CD4-positive, alpha-beta T cell treated with Interferon alpha-2 for 1 hour (primary cell): ENCODE measurements at places on chromosomes 5 and 9.

- no peak for DNase-seq
These were observed 100.4 kb upstream of the ZNF618 start for GRCh38 chr9:113775749-113776148.

- DNase-seq: no peak
These were observed 306.3 kb upstream of the SGCD start for GRCh38 chr5:156020647-156021046.

- DNase-seq: no peak
These were observed 54.9 kb upstream of the IRX4 start for GRCh38 chr5:1937590-1937989.

DNA sequence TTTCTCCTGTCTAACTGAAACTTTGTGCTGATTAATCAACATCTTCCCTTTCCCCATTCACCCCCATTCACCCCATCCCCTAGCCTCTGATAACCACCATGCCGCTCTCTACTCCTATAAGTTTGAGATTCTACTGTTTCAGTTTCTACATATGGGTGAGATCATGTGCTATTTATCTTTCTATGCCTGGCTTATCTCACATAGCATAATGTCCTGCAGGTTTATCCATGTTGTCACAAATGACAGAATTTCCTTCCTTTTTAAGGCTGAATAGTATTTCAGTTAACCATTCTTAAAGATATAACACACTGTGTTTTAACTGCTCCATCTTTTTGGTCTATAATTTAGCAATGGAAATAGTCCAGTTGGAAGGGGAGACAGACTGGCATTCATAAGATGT, 205.1 kb downstream of the SNCAIP start:
- no peak for DNase-seq

DNA sequence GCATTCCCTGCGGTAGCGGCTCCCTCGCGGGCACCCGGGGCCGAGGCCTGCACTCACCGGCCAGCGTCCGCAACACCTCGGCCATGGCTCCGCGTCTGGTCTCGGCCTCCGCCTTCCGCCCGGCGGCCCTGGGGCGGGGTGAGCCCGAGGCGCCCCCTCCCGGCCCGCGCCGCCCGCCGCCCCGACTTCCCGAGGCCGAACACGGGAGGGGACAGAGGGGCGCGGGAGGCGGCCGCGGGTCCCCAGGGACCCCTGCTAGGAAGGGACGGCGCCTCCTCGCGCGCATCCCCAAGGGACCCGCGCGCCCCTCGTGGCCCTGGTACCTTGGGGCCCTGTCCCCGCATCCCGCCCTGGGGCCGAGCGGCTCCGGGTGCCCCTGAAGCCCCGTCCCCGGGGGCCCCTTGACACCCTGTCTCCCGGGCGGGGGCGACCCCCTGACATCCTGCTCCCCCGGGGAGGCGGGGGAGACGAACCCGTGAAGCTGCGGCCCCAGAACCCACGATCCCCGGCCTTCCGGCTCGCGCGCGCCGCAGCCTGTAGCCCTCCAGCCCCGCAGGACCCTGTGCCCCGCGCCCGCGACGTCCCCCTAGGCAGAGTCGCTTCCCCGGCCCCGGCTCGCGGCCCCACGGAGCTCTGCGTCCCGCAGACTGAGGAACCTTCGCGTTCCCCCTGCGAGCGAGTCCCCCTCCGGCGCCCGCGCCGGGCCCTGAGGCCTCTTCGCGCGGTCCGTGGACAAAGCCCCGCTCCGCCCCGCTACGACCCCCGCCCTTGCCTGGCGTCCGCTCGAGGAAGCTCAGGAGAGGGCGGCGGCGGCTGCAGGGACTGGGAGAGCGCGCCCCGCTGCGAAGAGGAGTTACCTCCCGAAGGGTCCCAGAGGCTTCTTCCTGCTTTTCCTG, at the start of gene ABO:
ABO (minus strand) TSS at position 97 of the 896 bp plus-strand sequence.
- DNase-seq: no peak

GRCh38 chr9:76025286-76025685, 134.8 kb downstream of the PCSK5 start:
- no peak for DNase-seq

DNA sequence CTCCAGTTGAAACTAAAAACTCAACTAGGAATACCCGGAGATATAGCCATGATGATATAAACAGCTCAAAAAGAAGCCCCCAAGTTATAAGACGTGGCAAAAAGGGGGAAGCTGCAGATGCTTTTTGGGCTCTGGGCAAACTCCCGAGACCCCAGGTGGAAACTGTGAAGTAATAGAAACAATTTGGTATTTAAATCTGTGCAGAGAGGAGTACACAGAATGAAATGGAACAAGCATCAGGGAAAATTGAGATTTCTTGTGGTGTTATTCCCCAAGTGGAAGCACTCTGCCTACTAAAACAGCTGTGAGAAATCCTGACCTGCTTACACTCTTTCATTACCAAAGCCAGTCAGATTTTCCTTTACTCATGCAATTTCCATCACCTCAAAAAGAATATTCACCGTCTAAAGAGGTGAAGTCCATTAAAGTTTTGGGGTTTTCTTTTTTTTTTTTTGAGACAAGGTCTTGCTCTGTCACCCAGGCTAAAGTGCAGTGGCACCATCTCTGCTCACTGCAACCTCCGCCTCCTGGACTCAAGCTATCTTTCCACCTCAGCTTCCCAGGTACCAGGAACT, 23.5 kb downstream of the SAXO1 start:
- DNase-seq: no peak

- DNase-seq: no peak
These were observed 4.5 kb downstream of the ROR2 start for GRCh38 chr9:91945277-91946085.

DNA sequence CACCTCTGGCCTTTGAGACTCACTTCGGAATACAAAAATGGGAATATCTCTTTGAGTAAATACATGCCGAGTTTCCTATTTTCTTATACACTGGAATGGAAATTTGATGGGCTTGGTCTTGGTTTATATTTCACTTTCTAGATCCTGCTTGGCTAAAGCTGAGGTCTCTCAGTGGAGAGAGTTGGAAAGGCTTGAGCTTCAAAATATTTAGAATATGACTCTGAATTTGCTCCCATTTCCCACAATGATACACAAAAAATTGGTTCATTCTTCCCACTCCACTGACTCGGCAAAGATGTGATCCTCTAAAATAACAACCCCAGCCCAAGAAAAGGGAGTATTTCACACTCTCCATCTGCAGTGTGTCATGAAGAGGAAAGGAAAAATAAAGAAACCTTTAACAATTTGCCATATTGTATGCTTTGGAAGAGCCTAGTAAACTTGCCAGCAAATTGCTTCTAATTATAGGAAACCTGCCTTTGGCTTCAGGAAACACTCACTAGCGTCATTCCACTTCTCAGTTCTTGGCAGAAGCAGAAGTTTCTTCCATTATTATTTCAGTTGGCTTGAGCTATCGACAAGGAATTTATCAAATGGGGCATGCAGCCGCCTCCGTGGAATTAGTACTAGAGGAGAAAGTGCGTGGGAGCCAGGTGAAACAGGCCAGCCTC, 302.9 kb downstream of the NSG2 start:
- no peak for DNase-seq

DNA sequence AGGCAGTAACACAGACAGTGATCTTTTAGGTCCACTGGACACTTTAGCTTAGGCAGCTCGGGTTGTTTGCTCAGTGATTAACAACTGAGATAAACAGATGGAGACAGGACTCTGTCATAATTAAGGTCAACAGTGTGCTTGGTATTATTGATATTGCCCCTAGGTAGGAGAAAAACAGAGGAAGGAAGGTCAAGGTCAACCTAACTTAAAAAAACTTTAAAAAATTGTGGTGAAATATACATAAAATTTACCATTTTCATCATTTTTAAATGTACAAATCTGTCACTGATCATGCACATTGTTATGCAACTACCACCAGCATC, 2.1 kb upstream of the HSPA4 start:
- no peak for DNase-seq

DNA sequence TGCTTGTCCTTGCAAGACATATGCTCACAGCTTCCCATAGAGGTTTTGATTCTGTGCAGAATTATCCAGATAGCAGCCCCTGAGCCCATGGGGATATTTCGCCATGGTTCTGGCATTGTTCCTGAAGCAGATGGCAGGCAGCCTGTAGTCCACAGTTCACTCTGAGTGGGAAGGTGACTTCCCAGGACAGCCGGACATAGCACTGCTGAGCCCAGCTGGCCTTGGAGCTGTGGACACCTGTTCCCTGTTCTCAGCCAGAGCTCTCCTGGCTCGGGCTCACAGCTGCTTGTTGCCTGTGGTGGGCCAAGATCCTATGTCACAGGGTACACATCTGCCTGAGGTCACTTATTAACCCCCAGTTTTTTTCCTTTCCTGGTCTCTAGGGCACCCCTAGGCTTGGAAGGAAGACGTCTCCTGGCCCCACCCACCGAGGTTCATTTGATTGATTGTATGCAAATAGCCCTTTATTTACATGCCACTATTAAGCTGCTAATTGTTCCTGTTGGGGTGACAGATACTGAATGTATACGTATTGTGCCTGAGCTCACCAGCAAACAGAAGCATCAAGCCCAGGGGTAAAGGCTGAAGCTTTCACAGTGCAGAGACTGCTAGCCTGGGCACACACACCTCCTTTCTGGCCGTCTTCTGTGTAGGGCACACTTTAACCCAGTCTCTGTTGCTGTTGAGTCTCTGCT, 96.6 kb upstream of the DMRT1 start:
- no peak for DNase-seq

DNA sequence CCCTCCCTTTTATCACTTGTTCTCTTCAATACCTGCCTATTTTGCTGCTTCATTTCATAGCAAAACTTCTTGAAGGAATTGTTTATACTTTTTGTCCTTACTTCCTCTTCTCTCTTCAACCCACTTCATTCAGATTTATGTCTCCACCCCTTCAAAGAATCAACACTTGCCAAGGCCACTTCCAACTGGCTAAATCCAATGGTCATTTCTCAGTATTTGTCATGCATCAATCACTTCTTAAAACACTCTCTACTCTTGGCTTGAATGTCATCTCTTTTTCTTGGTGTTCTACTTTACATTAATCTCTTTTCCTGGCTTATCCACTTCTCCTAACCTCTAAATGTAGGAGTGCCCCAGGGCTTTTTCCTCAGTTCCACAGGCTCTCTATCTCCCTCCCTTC, 8.3 kb upstream of the FCHO2 start:
- DNase-seq: no peak

DNA sequence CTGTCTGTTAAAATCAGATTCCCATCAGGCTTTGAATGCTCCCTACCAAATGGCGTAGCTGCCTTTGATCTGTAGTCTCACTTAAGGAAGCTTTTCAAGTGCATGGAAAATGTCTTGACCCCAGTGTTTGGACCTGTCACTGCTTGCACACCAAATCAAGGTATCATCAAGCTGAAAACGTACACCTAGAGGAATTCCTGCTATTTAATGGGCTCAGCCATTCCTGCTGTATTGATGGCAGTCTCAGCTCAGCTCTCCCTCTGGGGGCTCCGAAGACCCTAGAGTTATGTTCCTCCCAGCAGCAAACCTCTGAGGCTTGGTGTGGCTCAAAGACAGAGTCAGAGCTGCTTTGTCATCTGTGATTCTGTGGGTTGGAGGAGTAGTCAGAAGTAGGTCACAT, 63.5 kb downstream of the PGM5 start:
- no peak for DNase-seq

DNA sequence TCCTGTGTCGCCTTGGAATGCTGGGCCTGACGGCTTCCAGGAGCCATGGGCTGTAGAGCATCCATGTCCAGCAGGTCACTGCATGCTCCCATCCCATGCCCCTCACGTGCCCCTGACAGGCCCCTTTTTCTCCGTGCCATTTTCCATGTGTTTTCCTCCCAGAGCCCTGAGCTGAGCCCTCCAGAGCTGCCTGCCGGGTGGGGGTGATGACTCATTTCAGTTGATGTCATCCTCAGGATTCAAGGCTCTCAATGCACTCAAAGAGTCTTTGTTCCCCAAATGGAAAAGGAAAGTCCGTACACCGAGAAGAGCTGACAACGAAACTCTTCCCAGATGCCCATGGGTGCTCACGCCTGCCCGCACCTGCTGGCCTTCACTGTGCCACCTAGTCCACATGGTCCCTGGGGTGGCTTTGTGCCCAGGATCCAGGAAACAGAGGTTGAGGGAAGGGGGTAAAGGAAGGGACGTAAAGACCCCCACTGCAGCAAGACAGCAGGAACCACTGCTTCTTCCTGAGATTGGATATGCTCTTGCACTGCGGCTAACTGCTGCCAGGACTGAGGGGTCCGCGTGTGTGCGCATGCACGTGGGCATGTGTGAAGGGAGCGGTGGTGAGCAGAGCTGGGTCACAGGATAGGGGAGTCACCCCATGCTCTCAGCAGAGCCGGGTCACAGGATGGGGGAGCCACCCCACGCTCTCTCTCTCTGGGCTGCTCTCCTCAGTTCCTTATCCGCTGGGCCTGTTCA, 27.6 kb downstream of the COL15A1 start:
- DNase-seq: no peak

- DNase-seq: no peak
These were observed 112.4 kb downstream of the INIP start for GRCh38 chr9:112605518-112605917.

- no peak for DNase-seq
These were observed 112.8 kb upstream of the SLC25A48 start for GRCh38 chr5:135721548-135722090.

- DNase-seq: no peak
These were observed 8.2 kb downstream of the CSF1R start for GRCh38 chr5:150077996-150078801.

DNA sequence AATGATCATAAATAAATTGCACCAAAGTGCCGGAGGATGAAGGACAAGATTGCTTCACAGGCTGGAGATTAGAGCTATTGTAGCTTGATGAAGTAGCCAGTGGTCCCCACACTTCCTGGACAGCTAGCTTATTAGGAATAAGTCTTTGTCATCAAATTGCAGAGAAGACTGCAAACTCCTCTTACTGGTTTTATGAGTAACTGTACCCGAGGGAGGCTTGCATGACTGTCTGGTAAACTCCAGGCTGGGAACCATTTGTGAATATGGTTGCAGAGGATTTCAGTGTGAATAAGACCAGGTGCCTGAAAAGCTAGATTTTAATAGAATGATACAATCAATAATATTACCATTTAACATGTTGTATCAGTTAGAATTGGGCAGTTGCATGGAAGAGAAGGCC, 36.5 kb upstream of the SEMA5A start:
- DNase-seq: no peak

- DNase-seq: no peak
These were observed 123.2 kb downstream of the RMI1 start for GRCh38 chr9:84103651-84104377.

DNA sequence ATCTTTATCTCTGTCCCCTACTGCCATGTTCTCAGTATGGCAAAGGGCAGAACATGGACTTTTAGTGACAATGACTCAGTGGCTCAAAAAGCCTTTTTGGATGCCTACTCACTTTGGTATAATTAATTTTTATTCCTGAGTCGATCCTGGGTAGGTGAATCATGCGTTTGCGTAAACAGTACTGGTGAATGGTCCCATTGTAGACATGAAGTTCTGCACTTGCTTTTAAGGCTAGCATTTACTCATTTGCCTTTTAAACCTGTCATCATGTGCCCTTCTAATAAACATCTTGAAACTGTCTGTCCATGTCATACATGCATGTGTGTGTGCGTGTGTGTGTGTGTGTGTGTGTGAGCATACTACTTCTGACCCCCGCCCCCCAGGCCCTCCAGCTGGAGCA, 223.0 kb downstream of the AUH start:
- no peak for DNase-seq

- no peak for DNase-seq
These were observed 79.4 kb upstream of the DIRAS2 start for GRCh38 chr9:90722071-90722470.
